ENCODE measurements at places on chromosomes 12 and 14. TPM values are rescaled to one million over a fixed set of nuclear protein-coding genes. Genes with fewer than 3 reads are reported as not detected.

Gene C1RL
- 11.8 TPM for total RNA-seq

Gene KRT79
- total RNA-seq: 1.6 TPM

Gene CNTN1
- total RNA-seq: not detected

Gene NANOG
- not detected for total RNA-seq

Gene HSPB8
- total RNA-seq: not detected

GRCh38 chr12:117528538-117528937 is 167.1 kb upstream of the NOS1 start:
- DNase-seq: no peak
- no peak overlapping the region for H3K4me3 ChIP-seq
- no peak overlapping the region for H3K27ac ChIP-seq
- H3K36me3 ChIP-seq: no peaks in the 10 kb centered on the region
- H3K4me1 ChIP-seq: no peaks in the 10 kb centered on the region

DNA sequence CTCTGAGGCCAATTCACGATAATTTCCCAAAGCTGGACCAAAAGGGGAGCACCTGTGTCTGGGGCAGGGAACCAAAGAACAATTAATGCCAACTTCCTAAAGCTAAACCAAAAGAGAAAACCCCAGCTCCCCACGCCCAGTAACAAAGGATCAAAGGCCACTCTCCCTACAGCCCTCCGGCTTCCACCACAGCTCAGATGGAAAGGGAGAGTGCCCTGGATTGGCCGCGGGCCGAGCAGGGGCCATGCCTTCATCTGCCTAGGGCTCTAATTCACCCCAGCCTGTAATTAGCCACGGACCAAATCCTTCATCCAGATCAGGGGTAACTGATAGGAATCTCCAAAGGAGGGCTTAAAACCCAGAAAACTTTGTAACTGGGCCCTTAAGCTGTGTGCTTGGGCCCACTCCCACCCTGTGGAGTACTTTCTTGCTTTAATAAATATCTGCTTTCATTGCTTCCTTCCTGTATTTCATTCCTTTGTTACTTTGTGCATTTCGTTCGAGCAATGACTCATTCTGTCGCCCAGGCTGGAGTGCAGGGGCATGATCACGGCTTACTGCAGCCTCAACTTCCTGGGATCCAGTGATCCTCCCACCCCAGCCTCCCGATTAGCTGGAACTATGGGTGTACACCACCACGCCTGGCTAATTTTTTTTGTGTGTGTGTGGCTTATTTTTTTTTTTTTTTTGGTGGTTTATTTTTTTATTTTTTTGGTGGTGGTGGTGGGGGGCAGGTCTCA is 65.5 kb upstream of the PPP4R3A start:
- H3K4me3 ChIP-seq: no peak overlapping the region
- no peak overlapping the region for H3K27ac ChIP-seq
- no peaks in the 10 kb centered on the region for H3K36me3 ChIP-seq
- DNase-seq: no peak
- H3K4me1 ChIP-seq: peaks cover 21% of the 10 kb centered on the region

DNA sequence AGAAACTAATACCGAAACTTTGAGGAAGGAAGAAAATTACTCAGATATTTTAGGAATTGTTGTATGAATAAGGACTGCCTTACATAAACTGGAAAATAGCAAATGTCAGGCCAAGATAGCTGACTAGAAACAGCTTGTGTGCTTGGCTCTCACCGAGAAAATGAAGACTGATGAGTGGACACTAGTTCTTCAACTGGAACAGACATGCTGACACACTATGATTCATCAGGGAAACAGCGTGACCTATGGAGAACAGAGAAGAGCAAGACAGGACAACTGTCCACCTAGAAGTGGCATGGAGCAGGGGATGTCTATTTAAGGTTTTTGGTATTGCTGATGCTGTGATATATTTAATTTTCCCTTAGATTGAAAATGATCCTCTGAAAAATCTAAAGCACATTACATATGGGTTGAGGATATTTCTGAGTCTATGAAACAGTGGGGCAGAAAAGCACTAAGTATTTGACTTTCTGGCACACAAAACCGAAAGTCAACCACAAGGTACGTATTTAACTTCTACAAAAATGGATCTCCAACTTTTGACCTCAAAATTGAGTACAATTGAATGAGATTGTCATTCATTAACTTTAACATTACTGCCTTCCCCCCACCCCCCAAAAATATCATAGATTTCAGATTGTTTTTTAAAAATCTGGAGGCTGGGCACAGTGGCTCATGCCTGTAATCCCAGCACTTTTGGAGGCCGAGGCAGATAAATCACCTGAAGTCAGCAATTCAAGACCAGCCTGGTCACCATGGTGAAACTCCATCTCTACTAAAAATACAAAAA is 863.2 kb downstream of the LRFN5 start:
- DNase-seq: no peak
- H3K36me3 ChIP-seq: no peaks in the 10 kb centered on the region
- H3K4me1 ChIP-seq: no peaks in the 10 kb centered on the region
- H3K27me3 ChIP-seq: no peaks in the 10 kb centered on the region
- H3K27ac ChIP-seq: no peak overlapping the region
- H3K4me3 ChIP-seq: no peak overlapping the region

- no peak overlapping the region for H3K4me3 ChIP-seq
- no peak for DNase-seq
- no peak overlapping the region for H3K27ac ChIP-seq
Observed at GRCh38 chr12:74906224-74906623, 303.4 kb downstream of the KCNC2 start.

DNA sequence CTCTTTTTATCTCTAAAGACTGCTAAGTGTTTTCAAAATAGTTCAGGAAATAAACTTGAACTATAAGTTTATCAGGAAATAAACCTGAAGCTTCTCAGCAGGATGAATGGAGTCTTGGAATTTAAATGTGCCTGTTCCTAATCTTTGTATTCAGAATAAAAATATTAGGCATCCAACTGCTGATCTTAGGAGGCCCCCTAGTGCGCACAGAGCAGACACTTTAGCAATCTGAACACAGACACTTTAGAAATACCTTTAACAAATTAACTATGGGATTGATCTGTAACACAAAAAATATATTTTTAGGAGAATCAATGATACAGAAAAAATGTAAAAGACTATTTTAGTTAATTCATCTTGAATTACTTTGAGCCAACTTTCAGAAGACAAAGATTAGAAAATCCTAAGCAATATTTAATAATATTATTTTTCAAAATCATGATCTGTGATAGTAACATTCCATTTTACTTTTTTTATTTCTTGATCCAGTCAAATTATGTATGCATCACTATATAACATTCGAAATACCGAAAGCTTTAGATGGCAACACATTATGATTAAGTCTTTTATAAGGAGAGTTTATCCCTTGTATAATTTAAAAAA is 80.9 kb downstream of the SLC41A2 start:
- H3K27ac ChIP-seq: no peak overlapping the region
- peak; percentile 53 for DNase-seq
- no peaks in the 10 kb centered on the region for H3K27me3 ChIP-seq

DNA sequence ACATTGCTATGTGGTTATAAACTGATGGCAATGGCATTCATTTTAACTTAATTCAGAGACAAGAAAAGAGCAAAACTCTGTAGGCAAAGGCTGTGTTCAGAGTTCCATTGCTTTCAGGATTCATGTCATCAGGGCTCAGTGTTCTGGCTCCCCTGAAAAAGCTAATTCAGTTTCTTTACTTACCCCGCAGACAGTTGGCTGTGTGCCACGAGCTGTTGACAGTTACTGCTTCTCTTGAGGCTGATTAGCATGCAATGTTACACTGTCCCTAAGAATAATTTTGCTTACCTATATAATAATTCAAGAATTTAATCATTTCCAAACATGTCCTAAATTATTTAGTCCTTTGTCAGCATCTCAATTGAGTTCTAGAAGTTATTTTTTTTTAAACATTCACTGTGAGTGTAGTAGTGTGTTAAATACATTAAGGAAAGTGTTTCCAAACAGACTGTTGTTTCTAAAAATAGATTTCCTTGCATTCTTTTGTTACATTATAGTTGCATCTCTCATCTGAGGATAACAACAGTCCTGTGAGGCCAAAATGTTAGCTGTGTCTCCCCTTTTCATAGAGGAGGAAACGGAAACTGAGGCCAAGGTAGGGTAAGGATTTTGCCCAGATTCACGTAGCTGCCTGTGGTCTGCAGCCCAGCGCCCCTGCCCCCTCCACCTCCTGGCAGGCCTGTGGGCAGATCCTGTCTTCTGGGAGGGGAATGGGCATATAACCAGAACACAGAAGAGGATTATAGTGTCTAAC is 98.6 kb downstream of the PELI2 start:
- no peak overlapping the region for H3K27ac ChIP-seq
- no peaks in the 10 kb centered on the region for H3K36me3 ChIP-seq
- no peaks in the 10 kb centered on the region for H3K27me3 ChIP-seq
- peaks cover 16% of the 10 kb centered on the region for H3K4me1 ChIP-seq

All from activated CD8-positive, alpha-beta T cell treated with anti-CD3 and anti-CD28 coated beads for 36 hours (primary cell).